ENCODE measurements at places on chromosomes 4 and X. TPM values are rescaled to one million over a fixed set of nuclear protein-coding genes. Genes with fewer than 3 reads are reported as not detected.

GRCh38 chr4:164771088-164771487 is 17.2 kb downstream of the SMIM31 start:
- no peak for DNase-seq

DNA sequence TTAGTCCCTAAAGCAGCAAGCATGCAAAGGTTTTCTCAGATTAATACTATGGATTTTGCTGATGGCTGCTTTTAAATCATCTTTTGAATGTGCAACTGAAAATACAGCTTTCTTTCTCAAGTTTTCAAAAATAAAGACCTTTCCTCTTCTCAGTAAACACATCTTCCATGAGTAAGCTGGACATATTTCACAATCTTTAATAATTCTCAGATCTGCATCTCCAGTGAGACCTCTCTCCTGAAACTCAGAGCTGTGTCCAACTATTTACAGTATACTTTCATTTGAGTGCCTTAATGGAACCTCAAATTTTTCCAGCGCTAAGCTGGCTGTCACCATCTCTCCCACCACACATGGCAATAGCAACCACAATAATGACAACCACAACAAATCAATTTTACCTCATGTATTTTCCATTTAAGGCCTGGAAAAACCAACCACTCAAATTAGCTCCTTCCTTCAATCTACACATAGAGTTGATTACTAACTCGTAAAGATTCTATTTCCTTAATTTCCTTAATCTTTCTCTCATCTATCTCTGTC is 192.4 kb upstream of the RPL34 start:
- no peak for DNase-seq

GRCh38 chr4:6497796-6498195 is 25.4 kb upstream of the PPP2R2C start:
- peak; percentile 1 for DNase-seq

- DNase-seq: no peak
These were observed 37.8 kb downstream of the CYTL1 start for GRCh38 chr4:4981427-4981826.

The ZAR1 gene
- total RNA-seq: not detected

DNA sequence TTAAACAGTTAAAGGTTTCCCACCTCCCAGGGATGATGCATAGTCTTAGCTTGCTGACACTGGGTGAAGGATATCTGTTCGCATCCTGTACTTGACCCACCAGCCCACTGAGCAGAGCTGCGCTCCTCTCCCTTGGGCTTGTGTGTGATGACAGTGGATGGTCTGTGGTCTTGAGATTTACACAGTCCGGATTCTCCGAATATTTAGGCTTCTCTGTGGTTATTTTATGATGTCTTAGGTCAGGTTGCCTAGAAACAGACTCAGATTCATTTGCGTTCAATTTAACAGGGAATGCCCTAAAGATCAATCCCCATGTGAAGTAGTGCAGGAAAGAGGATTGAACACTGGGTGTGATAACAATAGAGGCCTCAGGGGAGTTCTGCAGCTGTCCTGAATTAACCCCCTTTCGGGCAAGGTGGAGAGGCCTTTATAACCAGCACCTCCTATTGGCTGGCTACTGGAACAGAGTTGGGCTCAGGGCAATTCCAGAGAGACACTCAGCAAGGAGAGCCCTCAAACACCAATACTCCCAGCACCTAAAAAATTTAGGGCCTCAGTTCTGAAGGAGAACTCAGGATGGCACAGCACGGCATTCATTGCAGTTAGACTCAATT is 653.2 kb upstream of the GALNT7 start:
- DNase-seq: no peak

The TEX13B gene
- total RNA-seq: not detected

GRCh38 chr4:178205826-178206225 is 763.6 kb upstream of the AGA start:
- no peak for DNase-seq

The SCLT1 gene
- 8.4 TPM for total RNA-seq

GRCh38 chrX:133674726-133675470 is 259.6 kb upstream of the GPC4 start:
- DNase-seq: no peak

DNA sequence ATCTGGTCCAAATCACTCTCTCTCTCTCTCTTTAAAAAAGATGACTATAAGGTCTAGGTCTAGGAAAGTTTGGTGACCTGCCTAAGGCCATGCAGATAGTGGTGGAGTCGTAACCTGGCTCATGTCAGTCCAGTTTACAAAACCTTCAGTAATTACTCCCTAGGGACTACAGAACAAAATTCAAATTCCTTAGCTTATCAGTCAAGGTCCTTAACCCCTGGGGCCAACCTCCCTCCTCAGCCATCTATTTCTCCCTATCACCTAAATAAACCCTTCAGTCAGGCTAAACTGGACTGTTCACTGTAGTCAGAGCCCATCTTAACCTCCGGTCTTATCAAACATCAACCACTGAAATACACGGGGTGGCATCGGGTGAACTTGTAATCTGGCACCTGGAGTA is 68.9 kb downstream of the MAP3K15 start:
- DNase-seq: no peak

DNA sequence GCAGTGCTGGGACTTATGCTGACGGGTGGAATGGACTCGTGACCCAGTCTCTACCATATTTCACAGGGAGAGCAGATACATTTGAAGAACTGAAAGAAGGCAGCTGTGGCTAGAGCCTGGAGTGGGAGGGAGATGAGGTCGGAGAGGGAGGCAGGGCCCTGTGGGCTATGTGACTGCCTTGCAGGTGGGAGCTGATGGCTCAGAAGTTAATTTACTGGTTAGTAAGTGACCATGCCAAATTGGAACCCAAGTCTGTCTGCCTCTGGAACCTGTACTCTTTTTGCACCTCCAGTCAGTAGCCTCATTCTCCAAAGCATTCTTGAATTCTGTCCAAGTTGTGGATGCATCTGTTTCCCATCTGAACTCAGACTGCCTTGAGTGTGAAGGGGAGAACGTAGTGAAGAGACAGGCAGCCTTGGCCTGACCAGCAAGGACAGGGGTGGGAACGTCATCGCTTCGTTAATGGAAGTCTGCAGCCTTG is 92.3 kb downstream of the REPS2 start:
- no peak for DNase-seq

- no peak for DNase-seq
These were observed 25.7 kb downstream of the ZFX start for GRCh38 chrX:24175276-24175675.

DNA sequence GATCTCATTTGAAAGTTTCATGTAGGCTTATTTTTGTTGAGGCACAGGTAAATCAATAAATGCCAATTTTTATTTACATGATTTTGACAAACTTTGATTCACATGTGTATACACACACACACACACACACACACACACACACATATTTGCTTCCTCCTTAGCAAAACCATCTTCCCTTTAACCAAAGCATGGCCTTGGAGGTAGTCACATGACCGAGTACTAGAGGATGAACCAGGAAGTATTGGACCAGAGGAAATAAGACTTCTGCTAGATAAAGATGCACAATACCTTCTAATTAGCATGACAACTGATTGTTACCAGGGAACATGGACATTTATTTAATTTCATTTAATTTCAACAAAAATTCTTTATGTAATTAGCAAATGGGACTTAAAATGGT is 23.4 kb upstream of the CFAP299 start:
- DNase-seq: no peak

DNA sequence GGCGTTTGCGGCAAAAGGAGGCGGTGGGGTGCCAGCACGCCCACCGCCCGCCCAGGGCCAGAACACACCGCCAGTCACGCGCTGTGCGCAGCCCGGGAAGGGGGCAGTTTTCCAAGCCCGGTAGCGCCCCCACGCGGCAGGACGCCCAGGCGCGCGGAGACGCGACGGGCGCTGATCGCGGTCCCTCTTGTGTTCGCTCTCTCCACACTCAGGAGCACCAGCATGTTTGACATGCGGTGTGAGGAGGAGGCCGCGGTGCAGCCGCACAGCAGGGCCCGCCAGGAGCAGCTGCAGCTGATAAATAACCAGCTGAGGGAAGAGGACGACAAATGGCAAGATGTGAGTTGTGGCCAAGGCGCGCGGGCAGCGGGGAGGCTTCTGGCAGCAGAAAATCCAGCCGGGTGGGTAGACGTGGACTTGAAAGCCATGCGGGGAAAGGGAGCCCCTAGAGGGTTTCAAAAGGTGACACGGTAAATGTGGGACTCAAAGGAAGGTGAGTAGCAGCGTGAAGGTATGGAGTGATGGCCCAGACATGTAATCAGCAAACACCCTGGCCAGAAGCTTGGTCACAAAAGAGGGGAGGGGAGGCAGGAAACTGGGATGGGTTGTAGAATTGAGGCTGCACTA is 104.1 kb downstream of the PHOX2B start:
- DNase-seq: peak; percentile 68

GRCh38 chrX:97211070-97211469 is 327.4 kb downstream of the RPA4 start:
- DNase-seq: no peak

DNA sequence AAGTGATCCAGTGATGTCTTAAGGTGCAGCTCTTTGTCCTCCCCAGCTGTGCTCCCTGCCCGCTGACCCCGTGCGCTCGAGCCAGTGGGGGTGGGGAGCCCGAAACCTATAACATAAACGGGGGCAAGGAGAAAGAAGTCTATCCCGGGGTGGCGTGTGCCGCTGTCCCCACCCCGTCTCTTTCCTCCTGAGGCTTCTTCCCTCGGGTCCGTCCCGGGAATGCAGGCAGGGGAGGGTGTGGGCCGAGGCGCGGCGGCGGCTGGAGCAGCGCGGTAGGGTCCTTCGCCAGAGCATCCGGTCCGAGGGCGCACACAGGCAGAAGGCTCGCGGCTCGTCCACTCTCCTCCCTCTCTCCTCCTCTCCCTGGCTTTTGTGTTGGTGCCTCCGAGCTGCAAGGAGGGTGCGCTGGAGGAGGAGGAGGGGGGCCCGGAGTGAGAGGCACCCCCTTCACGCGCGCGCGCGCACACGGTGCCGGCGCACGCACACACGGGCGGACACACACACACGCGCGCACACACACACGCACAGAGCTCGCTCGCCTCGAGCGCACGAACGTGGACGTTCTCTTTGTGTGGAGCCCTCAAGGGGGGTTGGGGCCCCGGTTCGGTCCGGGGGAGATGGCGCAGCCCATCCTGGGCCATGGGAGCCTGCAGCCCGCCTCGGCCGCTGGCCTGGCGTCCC is at the start of gene RAB33A:
TSS of gene RAB33A (plus strand) at position 517 of the 681 bp plus-strand sequence. CDS start at position 618, 101 bp downstream.
- no peak for DNase-seq

The MAGEA1 gene
- not detected for total RNA-seq

The ZCCHC12 gene
- 0.37 TPM for total RNA-seq

- DNase-seq: no peak
These were observed 16.6 kb downstream of the ENPEP start for GRCh38 chr4:110492522-110492921.

DNA sequence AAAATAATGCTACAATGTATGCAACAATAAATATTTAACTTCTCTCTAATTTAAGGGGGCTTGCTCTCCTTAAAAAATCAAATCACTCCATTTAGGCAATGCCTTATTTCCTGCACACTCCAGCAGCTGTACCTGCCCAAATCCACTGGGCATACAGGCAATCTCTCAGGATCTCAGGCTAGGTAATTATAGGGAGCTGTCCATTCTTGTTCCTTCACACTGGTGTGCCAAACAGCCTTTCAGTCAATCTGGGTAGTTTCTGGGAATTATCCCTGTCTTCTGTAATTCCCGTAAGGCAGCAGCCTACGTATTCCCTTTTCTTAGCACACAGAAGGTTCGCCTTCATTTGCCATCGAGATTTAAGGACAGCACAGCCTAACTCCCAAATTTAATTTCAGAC is 922.6 kb upstream of the SLIT2 start:
- no peak for DNase-seq

The HSPA4L gene
- total RNA-seq: 5.3 TPM

- no peak for DNase-seq
These were observed 256.9 kb upstream of the TEX13A start for GRCh38 chrX:105477351-105477750.

- no peak for DNase-seq
These were observed 48.8 kb downstream of the SULT1E1 start for GRCh38 chr4:69811166-69811565.

DNA sequence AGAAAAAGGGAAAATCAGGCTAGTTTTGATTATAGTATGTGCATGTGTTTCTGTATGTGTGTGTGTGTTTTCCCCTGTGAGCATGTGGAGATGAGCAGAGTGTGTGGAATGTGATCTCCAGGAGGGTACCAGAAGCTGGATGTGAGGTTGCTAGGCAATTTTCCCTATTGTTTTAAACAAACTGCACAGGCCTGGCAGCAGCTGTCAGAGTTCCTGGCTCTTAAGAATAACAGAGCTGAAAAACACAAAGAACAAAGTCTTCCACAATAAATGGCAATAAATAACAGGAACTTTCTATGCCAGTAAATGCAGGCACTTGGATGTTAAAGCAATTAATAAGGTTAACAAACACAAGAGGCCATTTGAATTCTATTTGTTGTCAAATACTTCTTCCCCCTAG is 344.6 kb upstream of the CTSO start:
- DNase-seq: no peak

GRCh38 chrX:141405853-141406492 is 163.7 kb upstream of the SPANXC start:
- DNase-seq: no peak

GRCh38 chrX:136255541-136255940 is 4.3 kb upstream of the MAP7D3 start:
- no peak for DNase-seq

The GAGE13 gene
- not detected for total RNA-seq

- DNase-seq: no peak
These were observed 17.0 kb downstream of the XKRX start for GRCh38 chrX:100911731-100912130.

DNA sequence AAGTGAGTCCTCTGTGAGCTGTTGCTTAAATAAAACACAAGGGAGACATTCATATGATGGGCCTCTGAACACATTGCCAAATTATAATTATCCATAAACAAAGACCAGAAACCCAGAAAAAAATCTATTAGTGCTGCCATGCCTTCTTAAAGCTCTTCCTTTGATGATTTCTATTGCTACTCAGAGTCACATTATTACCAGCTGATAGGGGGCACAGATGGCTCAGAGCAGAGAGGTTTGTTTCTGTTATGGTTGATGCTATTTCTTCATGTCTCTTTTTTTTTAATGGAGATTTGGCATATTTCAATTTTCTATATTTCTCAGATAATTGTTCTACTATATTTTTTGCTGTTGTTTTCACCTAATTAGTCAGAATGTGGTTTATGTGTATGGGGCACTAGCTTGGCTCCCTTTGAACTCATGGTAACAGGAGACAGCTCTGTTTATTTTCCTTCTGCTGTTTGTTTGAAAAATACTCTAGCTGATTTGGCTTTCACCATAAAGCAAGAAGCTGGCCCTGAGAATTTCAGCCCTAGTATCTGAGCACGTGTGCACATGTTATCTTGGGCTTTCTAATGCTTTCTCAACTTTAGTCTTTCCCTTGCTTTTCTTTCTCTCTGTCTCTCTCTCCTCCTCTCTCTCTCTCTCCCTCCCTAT is 568.8 kb downstream of the PPARGC1A start:
- no peak for DNase-seq

GRCh38 chr4:79514621-79515329 is 106.7 kb upstream of the GK2 start:
- DNase-seq: no peak

GRCh38 chrX:17298564-17298963 is 76.4 kb upstream of the NHS start:
- no peak for DNase-seq

DNA sequence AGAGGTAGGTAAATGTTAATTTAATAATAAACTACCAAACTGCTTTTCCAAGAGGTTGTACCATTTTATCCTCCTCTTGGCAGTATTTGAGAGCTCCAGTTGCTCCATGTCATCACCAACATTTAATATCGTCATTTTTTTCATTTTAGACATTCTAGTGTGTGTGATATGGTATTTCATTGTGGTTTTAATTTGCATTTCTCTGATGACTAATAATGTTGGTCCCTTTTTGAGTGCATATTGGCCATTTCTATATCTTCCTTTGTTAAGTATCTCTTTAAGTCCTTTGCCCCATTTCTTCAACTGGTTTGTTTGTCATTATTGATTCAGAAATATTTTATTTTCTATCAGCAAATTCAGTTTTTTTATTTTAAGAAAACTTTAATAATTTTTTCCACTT is 88.8 kb downstream of the MAPK10 start:
- DNase-seq: no peak

Data from colonic mucosa (tissue), 4 donors.